ENCODE measurements at places on chromosomes 3 and 15. TPM values are rescaled to one million over a fixed set of nuclear protein-coding genes. Genes with fewer than 3 reads are reported as not detected.

LMAN1L gene
- not detected for total RNA-seq

RPUSD3 gene
- 21.0 TPM for total RNA-seq

TRMT10C gene
- total RNA-seq: 38.1 TPM

SPATA12 gene
- not detected for total RNA-seq

GOLGA8R gene
- total RNA-seq: 2.1 TPM

PRR20G gene
- not detected for total RNA-seq

GOLGA6L4 gene
- 2.1 TPM for total RNA-seq

Data from diencephalon (tissue), 1 donor.